ENCODE measurements at places on chromosomes 7 and 10.
A peak's percentile ranks its signal among the peaks of the same experiment; 100 is the strongest.

GRCh38 chr7:143289421-143289820 is 1.3 kb downstream of the CASP2 start:
- DNase-seq: no peak

DNA sequence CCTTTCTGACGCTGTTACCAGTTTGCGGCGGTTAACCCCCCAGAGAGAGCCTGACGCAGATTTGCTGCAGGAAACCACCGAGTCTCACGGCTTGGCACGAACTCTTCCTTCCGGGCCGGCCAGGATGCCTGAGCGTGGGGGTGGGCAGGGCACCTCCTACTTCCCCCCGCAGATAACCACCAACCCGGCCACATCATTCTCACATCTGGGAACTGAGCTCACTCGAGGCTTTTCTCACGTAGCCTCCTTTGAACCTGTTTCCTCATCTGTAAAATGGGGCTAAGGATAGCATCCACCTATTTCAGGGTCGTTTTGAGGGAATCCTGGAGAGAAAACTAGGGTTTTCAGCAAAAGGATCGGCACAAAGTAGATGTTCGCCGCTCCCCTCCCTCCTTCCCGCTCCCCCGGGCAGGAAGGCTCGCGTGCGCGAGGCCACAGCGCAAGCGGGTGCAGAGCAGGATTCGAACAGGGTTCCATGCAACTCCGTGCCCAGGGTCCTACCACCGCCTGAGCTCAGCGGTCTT is 23.6 kb downstream of the DDIT4 start:
- DNase-seq: no peak

DNA sequence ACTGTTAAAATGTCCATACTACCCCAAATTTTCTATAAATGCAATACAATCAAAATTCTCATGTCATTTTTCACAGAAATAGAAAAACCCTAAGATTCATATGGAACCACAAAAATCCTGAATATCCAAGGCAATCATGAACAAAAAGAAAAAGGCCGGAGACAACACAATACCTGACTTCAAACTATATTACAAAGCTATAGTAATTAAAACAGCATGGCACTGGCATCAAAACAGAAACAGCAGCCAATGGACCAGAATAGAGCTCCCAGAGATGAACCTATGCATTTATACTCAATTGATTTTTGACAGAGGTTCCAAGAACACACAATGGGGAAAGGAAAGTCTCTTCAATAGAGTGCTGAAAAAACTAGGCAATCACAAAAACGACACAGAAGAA is 128.8 kb downstream of the SDHAF3 start:
- DNase-seq: no peak

DNA sequence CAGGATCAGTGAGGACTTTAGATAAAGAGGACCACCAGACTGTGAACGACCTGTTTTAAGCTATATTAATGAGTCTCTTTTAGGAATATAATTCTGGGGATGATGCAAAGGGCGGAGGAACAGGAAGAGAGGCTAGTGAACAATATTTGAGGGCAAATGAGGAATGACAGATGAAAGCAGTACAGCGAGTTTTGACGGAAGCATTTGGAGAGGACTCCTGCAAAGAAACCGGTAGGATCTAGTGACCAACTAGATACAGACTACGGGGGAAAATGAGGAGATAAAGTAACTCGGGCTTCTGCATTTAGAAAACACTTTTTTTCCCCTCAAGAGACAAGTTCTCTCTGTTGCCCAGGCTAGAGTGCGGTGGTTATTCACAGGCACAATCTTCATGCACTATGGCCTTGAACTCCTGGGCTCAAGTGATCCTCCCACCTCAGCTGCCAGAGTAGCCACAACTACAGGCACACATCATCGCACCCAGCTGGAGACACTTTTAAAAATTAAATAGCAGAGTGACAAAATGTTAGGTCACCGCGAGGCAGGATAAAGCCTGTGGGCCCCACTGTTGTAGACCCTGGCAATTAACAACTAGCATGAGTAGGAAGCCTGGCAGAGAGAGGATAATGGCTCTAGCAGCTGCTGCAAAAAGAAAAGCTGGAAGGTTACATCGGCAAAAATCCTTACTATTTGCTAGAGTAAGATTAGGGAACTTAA is 143.2 kb downstream of the SRPK2 start:
- no peak for DNase-seq

- no peak for DNase-seq
These were observed 4.6 kb downstream of the DUSP5 start for GRCh38 chr10:110502072-110502845.

DNA sequence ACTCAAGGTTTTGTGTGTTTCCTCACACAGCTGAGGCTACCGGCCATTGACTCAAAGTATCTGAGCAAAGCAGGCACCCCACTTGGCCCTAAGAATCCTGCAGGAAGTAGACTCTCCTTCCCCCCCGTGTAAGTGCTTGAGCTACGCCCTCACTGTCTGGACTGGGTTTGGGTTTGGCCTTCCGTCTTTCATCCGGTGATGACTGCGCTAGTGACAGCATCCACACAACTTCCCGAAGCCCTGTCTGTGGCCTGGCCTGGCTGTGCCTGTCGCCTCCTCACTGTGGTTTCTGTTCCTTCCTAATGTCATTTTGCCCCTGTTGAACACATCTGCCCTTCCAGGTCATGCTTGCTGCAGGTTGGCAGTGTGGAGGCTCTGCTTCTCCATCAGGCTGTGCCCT is 14.5 kb downstream of the C7orf57 start:
- no peak for DNase-seq

DNA sequence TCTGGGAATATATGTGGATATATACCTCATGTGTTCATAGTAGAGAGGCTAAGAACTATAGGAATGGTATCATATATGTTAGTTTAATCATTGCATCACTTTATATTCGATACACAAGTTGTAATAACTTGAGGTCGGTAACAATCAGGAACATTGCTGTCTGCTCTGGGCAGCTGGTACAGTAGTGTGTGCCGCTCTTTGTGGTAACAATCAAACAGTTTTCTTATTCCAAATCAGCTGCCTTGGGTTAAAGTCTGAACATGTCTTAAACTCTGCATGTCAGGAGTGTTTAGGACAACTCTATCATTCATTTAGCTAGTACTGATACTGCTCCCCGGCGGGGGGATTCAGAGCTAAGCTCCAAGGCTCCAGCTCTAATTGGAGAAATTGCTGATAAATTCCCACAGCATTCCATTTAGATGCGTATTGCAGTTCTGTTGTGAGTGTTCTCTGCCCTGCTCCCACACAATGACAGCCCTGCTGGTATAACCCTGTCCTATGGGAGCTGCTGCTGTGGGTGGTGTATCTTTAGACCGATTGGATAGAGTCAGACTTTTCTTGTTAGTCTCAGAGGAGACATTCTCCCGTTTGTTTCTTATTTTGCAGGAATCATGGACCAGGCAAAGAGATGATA is 707.5 kb upstream of the FZD8 start:
- DNase-seq: no peak

DNA sequence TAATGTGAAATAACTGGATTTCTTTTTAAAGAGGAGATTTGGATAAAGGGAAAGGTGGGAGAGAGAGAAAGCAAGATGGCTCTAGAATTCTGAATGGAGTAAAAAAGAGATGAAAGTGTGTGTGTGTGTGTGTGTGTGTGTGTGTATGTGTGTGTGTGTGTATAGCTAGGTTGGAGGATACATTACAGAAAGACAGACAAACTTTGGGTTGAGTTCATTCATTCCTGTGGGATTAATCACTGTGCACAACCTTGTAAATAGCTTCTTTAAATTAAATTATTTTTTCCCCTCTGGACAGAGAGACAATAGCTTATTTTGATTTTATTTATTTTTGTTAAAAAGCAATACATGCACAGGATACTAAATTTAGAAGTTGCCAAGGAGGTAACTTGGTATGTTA is 7.5 kb downstream of the ASB4 start:
- DNase-seq: no peak

- DNase-seq: no peak
These were observed 50.2 kb downstream of the BBS9 start for GRCh38 chr7:33179519-33179918.

- no peak for DNase-seq
These were observed 18.7 kb downstream of the YKT6 start for GRCh38 chr7:44219371-44220045.

GRCh38 chr10:132311338-132311939 is 3.7 kb upstream of the STK32C start:
- DNase-seq: no peak

GRCh38 chr7:25752967-25753791 is 398.8 kb upstream of the NFE2L3 start:
- DNase-seq: no peak

GRCh38 chr10:22479419-22479818 is 134.1 kb downstream of the SPAG6 start:
- peak; percentile 41 for DNase-seq

GRCh38 chr10:31031205-31031557 is 484 bp downstream of the ZNF438 start:
- no peak for DNase-seq

DNA sequence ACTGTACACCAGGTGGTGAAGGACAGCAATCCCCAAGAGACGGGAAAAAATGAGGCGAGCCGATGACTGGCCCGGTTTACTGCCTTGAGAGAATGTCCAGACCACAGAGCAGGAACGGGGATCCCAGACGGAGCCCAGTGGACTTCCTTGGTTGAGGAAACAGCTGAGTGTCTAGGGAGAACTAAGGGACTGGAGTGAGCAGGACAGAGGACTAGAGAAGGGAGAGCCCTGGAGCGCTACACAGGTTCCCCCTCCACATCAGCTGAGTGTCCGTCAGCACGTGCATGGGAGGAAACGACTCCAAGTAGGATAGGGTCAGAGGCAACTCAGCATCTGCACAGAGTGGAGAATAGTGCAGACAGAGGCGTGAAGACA is 7.1 kb upstream of the WDR86 start:
- no peak for DNase-seq

- DNase-seq: no peak
These were observed 40.3 kb upstream of the TNPO3 start for GRCh38 chr7:129095258-129095657.

DNA sequence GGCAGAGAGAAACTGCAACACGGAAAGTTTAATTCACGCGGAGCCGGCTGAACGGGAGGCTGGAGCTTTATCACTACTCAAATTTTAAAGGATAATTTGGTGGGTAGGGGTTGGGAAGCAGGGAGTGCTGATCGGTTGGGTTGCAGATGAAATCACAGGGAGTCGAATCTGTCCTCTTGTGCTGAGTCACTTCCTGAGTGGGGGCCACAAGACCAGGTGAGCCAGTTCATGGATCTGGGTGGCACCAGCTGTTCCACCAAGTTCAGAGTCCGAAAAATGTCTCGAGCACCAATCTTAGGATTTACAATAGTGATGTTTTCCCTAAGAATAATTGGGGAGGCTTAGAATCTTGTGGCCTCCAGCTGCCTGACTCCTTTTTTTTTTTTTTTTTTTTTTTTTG is 3.6 kb upstream of the PRAP1 start:
- DNase-seq: no peak

DNA sequence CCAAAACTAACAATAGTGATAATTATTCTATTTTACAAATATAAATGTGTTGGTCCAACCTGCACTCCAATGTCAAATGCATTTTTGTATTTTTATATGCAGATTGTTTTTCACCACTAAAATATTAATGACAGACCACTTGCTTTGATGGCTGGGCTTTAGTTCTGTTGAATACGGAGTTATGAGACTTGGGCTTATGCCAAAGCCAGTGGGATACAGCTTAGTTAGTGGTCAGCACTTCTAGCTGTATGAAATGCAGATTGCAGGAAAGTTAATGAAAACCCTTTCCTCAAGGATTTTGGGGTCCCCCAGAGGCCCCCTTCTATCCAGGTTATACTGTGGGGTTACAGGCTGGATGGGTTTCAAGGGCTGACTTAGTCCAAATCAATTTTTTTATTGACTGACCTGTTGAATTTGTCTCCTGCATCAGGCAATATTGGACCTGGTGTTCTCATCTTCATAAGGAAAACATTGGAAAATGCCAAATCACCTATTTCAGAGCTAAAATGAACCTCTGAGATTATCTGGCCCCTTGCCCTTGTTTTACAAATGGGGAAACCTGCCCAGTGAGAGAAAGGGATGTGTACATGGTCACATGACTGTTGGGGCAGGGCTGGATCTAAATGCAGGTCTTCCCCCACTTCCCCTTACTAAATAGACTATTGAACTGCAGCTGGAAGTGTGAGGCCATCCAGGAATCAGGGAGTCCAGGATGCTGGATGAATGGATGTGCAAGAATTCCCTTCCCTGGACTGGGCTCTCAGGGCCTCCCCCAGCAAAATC is 1085.3 kb downstream of the KCNMA1 start:
- no peak for DNase-seq

GRCh38 chr7:12519682-12520009 is 50.9 kb upstream of the SCIN start:
- DNase-seq: no peak

DNA sequence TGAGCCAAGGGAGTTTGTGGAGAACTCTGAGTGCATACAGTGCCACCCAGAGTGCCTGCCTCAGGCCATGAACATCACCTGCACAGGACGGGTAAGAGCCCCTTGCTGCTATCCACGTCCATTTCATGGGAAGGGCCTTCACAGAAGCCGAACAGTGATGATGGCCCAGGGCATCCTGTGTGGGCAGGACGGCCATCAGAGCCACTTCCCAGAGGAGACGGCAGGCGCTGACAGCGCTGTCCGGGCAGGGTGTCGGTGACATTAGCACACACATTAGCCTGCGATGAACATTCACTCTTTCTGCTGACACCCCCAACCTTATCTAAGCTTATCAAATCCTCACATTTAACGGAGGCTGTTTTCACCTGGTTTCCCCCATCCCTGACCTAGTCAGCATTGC is 144.9 kb downstream of the EGFR start:
- no peak for DNase-seq

DNA sequence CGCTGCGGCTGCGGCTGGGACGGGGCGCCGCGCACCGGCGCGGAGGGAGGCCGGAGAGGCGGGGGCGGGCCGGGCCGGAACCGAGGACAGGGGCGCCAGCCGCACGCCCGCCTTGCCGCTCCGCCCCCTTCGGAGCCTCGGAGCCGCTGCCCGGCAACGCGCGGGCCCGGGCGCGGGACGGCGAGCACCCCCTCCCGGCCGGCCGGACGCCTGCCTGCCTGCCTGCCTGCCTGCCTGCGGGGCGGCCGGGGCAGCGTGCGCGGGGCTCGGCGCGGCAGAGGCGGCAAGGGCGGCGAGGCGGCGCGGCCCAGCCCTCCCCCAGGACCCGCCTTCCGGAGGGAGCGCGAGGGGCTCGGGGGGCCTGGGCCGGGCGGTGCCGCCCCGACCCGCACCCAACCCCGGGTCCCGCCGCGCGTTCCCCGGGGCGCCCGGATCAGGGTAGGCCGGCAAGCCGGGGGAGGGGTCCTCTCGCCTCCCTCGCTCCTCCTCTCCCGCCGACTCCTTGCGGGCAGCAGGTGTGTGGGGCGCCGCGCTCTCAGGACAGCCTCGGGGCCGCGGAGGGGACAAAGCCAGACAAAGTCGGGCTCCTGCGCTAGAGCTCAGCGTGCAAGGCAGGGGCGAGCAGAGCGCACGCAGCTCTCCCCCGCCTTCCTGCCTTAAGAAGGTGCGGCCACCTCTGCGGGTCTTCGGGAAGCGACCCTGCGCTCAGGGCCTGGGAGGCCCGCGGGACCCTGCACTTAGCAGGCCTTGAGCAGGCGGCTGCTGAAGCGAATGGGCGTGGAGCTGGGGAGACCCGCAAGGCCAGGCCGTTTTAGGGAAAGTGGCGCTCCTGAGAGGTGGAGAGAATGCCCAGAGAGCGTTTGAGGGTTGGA is at the start of gene KIAA1549:
Gene KIAA1549, minus strand, starts transcription at position 58 of the 872 bp plus-strand sequence. CDS start 120 bp downstream, outside the sequence.
- peak; percentile 81 for DNase-seq

GRCh38 chr7:26714438-26714837 is 150.0 kb downstream of the SKAP2 start:
- DNase-seq: no peak
